T-helper 17 cell (primary cell): ENCODE measurements at places on chromosomes 4 and X.
A peak's percentile ranks its signal among the peaks of the same experiment; 100 is the strongest.

DNA sequence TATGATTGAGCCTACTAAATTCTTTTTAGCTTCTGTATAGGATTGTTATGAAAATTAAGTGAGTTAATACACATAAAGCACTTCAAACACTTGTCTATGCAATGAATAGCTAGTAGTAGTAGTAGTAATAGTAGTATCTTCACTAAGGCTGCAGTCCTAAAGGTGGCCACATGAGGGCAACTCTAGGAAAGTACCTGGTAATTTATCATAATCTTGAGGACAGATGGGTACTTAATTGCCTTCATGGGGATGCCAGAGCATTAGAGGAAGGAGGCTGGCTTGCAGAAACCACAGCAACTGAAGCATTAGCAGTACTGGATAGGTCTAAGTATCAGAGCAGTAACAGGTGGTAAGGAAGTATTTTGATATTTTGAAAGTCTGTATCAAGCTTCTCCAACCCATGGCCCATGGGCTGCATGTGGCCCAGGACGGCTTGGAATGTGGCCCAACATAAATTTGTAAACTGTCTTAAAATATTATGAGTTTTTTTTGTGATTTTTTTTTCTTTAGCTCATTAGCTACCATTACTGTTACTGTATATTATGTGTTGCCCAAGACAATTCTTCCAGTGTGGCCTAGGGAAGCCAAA, 17.3 kb downstream of the NIPAL1 start:
- peak; percentile 18 for DNase-seq

DNA sequence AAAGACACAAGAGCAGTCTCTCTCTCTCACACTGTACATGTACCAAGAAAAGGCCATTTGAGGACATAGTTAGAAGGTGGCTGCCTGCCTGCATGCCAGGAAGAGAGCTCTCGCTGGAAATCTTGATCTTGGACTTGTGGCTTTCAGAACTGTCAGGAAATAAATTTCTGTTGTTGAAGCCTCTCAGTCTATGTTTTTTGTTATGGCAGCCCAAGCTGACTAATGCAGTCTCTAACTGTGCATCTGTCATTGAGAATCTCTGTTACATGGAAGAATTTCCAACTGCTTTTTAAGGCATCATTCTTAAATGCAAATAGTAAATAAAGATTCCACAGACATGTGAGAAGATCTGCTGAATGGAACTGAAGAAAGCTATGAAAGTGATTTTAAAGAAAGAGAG, 198.3 kb downstream of the PCDH10 start:
- no peak for DNase-seq

- no peak for DNase-seq
Measured at GRCh38 chr4:41022116-41022515, 192.2 kb downstream of the APBB2 start.

DNA sequence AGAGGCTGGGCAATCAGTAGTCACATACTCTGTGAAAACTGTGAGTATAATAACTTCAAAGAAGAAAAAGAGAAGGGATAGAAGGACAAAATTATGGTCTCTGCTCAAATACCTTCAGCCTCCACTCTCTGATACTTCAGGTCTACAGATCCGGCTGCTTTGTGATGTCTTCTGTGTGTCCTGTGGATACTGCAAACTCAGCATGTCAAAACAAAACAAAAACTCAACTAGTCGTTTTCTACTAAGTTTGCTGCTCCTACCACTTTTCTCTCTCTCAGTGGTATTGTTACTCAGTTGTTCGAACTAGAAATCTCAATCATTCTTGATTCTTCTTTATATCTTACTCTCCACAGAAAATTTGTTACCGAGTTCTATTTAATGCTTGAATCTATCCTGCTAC, 202.4 kb upstream of the ANK2 start:
- no peak for DNase-seq

DNA sequence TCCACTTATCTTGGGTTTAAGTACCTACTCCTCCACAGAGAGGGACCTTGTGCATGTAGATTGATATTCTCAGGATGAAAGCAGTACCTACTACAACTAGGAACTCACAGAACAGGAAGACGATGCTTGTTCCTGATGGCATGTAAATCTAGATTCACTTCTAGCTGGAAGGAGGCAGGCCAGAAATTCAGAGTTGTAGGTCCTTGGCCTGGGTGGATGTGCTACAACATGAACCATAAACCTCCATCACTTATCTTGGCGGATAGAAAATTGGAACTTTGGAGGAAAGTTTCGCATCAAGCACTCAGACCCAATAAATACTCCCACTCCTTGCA, 9.3 kb upstream of the SMIM20 start:
- no peak for DNase-seq

DNA sequence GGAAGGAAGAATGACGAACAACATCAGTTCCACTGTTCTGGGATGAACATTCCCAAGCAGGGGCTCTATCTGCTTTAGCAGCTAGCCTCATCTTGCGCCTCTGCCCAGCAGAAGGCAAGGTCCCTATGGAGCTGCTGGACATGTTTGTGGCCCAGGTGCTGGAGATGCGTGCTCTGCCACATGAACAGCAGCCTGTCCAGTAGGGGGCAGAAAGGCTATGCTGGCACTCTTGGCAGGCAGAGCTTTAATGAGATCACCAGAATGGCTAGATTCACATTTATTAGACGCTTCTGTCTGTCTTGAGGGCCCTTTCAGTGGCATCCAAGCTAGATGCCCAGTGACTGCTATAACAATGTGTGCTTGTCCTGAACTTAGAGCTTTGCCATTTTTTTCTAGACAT, 1826.0 kb downstream of the STIM2 start:
- DNase-seq, result no peak

DNA sequence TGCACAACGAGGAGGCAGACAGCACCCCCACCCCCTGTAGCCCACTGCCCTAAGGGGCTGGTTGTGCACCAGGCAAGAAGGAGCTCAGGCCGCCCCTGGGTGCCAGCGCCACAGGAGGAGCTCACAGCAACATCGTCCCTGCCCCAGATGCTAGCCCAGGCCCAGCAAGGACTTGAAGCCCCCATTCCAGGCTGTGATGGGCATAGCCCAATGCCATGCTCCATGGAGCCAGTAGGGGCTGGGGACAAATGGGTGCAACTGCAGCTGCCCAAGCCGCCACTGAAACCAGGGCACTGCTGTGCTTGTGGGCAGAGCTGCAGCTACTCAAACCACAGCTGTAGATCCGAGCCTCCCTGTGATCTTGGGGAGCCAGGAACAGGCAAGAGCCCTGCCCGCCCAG, 241.3 kb upstream of the GIMD1 start:
- no peak for DNase-seq

GRCh38 chr4:99504804-99505502, 5.9 kb upstream of the C4orf17 start:
- DNase-seq, result no peak

GRCh38 chr4:40739347-40739746, 10.4 kb upstream of the NSUN7 start:
- DNase-seq, result no peak

GRCh38 chrX:6803607-6804006, 268.7 kb upstream of the VCX3A start:
- DNase-seq, result no peak

- DNase-seq, result no peak
Measured at GRCh38 chr4:169124661-169125060, 114.6 kb upstream of the CBR4 start.

- DNase-seq, result no peak
Measured at GRCh38 chr4:114464726-114465272, 133.8 kb upstream of the UGT8 start.

DNA sequence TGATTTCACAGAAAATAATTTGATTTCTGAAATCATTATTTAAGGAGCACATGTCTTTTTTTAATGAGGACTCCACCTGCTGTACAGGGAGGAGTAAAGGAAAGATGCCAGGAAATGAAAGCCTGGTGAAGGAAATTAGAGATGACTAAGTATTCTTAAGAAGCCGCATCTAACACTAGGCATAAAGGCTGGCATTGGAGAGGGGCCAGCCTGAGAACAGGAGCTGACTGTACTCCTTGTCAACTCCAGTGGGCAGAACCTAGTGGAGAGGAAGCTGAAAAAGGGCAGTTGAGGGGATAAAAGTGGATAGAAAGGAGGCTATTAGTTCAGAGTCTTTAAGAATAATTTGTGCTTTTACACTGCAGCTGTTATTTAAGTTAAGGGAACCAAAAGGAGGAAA, 393.0 kb downstream of the PPP1R2C start:
- DNase-seq, result no peak

- DNase-seq, result no peak
Measured at GRCh38 chrX:54695816-54696487, 102.1 kb downstream of the ITIH6 start.

- DNase-seq, result no peak
Measured at GRCh38 chr4:157220371-157220881, at the start of gene GRIA2. Gene GRIA2 (plus strand): TSS chr4:157220728. CDS start chr4:157221043, 315 bp downstream.

GRCh38 chr4:103773691-103774231, 54.0 kb upstream of the TACR3 start:
- no peak for DNase-seq

- no peak for DNase-seq
Measured at GRCh38 chrX:100648458-100649417, 4.7 kb downstream of the SRPX2 start.

DNA sequence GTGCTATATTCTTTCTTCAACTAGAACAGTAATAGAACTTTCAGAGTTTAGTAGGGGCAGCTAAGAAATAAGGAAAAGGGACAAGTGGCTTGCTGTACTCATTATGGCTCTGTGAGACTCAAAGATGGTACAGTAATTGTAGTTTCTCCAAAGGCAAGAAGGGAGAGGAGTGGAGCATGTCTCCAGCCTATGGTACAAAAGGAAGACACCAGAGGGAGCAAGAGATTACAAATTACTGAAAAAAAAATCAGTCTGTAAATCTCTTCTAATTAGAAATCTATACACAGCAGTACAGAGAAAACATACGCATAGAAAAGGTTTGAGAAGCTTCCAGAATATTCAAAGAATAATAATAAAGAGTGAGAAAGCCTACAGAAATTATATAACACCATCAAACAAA, 61.4 kb downstream of the KLHL4 start:
- DNase-seq, result no peak
